ENCODE measurements at places on chromosomes 12 and 14.

DNA sequence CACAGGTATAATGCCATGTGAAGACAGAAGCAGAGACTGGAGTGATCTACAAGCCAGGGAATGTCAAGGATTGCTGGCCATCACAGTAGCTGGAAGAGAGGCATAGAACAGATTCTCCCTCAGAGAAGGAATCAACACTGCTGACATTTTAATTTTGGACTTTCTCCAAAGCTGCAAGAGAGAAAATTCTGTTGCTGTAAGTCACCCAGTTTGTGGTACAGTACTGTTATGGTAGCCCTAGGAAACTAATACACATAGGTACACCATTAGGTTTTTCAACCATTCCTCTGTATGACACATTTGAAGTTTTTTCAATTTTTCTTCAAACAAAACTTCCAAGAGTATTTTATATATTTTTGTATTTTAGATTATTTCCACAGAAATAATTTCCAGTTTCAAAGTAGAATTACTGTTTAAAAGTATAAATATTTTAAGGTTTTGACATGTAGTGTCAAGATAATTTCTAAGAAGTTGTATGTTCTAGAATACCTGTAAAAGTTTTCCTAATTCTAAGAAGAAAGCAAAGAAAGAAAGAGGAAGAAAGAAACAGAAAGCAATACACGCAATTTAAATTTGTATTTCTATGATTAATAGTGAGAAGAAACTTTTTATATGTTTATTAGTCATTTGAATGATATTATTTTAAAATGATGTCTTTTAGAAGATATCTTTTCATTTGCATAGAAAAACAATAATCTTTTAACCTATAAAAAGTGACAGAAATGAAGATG is 64.9 kb upstream of the CATSPERB start:
- no peak for DNase-seq

DNA sequence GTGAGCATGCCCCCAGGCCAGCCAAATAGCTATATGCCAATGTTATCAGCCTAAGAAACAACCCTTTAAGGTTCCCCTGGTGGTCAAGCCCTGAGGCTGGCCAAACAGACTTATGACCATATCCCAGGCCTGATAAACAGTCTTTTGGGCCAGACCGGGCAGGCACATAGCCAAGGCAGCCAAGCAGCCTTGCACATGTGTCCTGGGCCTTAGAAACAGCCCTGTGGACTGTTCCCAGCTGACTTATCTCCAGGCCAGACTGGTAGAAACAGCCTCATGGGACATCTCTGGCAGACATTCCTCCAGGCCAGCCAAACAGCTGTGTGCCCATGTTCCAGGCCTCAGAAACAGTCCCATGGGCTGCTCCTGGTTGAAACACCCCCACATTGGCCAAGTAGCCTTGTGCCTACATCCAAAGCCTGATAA is 295.0 kb upstream of the MGAT4C start:
- no peak for DNase-seq

DNA sequence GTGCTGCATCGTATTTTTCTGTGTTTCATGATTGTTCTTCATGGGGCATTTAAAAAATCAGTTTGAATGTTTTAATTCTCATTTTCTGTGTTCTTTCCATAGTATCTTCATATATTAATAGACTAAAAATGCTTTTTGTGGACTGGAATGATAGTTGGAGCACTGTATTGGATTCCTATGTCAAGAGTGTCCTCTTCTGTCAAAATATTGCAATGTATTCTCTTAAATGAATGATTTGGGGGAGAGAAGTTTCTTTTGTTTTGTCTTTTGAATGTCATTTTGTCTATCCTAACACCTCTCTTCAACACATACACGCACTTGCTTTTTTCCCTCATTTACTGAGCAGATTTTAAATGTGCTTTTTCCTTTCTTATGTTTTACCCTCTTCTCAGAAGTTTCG is 4.7 kb upstream of the EIF2S3B start:
- DNase-seq = peak; percentile 22

GRCh38 chr14:92456215-92457015 is 57.2 kb upstream of the RIN3 start:
- DNase-seq = peak; percentile 41

DNA sequence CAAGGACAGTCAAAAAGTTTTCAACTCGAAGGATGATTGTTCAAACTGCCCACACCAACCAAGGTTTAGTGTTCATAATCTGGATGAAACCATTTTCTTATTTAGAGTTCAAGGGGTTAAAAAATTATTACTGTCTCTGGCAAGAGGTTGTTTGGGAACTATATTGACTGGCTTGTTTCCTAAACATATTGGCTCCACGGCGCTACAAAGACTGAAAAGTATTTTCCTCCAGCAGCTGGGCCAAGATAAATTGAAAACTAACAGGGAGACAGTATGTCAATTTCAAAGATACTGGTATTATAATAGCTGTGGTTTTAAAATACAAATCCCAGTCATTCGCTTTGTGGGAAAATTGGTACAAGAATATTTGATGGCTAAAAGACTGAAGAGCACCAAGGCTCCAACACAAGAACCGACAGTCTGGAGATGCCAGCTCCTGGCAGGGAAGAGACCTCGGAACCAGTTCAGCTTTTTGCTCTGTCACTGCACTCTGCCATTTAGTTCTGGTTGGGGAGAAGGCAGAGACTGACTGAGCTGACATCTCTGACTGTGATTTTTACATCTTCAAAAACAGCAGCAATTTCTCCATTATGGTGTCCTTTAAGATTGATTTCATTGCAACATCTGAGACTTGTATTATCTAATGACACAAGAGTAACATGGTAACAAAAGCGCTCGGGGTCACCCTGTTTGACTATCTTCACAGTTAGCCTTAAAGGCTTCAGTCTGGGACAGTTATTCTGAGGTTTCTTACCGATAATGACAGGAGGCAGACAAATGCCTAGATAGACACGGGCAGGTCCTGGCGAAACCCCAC is 62.0 kb downstream of the ST8SIA1 start:
- DNase-seq = no peak
